ENCODE measurements at places on chromosomes 6 and 20.
A peak's percentile ranks its signal among the peaks of the same experiment; 100 is the strongest.

DNA sequence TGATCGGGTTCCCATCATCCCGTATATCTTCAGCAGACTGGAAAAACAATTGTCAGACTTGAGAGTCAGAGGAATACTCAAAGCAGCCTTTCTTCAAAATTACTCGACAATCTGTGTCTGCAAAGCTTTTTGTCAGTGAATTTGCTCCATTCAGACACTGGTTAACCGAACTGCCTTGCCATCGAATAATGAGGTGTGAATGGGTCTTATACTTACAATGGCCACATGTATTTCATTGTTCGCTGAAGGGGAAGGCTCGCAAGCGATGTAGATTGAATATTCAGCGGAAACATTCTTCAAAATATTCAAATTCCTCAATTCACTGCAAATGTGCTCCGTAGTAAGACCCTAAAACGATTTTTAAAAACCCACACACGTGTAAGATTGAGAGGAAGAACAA is 32.9 kb downstream of the JAG1 start:
- no peak for DNase-seq

GRCh38 chr20:33893314-33893713 is 82.2 kb downstream of the CHMP4B start:
- DNase-seq = peak; percentile 85

- DNase-seq = no peak
These were observed 4.2 kb downstream of the DUSP22 start for GRCh38 chr6:296151-297122.

- DNase-seq = peak; percentile 51
These were observed 87.0 kb upstream of the RNF24 start for GRCh38 chr20:4102381-4102780.

DNA sequence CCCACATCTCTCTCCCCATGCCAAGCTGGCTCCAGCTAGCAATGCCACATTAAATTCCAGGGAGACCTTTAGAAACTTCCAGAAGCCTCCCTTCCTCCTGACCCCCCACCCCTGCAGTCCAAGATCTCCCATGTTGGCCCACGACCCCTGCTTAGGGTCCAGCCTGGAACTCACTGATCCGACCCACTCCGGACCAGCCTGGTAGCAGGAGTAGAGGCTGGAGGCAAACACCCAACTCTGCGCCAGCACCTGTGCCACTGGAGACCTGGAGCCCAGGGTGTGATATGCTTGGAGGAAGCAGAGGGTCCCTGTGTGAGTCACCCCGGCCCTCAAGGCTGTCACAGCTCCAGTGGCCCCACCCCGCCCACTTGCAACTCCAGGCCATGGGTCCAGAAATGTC is 3.3 kb upstream of the ULBP1 start:
- DNase-seq = no peak

DNA sequence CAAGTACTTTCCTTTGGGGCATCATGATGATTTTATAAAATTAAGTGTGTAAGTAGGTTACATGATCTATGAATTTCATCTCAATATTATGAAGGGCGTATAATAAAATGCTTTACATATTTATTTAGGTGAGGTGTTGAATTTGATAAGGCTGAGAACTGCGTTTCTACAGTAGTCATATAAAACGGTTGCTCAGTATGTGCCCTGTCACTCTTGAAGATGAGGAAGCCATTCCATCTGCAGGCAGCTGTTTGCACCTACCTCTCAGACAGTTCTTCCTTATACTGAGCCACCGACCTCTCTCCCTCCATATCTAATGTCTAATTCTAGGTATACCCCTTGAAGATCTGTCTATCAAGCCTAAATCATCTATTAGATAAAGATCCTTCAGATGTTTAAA is 16.1 kb downstream of the NCOA7 start:
- no peak for DNase-seq

DNA sequence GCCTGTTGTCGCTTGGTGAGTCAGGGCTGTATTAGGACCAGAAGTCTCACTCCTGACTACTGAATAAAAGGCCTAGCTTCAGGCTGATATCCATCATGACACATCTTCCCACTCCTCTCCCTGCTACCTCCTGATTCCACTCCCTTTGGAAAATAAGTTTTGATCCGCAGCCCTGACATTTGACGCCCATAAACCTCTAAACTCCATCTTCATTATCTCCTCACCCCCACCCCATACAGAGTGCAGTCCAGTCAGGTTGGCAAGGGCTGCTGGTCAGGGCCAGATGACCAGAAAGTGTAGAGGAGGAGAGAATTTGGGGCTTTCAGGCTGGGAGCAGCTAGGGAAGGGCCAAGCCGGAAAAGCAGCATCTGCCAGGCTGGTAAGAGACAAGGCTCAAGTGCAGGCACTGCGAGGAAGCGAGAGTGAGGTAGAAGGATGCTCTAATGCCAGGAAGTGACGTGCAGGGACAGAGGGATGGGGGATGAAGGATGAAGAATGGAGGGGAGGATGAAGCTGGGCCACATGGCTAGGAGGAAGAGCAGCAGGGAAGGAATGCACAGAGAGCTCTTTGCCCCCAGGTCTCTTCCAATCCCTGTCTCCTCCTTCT is 1.2 kb downstream of the GGT7 start:
- DNase-seq = no peak

DNA sequence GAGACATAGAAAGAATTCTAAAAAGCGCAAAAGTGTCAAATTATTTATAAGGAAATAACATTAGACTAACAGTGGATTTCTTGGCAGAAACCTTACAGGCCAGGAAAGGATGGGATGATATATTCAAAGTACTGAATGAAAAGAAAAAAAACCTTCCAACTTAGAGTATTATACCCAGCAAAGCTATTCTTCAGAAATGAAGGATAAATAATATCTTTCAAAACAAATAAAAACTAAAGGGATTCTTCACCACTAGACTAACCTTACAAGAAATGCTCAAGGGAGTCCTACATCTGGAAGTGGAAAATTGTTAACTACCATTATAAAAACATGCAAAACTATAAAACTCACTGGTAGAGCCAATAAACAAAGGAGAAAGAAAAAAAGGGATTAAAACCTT is 65.8 kb downstream of the SLC22A2 start:
- no peak for DNase-seq

DNA sequence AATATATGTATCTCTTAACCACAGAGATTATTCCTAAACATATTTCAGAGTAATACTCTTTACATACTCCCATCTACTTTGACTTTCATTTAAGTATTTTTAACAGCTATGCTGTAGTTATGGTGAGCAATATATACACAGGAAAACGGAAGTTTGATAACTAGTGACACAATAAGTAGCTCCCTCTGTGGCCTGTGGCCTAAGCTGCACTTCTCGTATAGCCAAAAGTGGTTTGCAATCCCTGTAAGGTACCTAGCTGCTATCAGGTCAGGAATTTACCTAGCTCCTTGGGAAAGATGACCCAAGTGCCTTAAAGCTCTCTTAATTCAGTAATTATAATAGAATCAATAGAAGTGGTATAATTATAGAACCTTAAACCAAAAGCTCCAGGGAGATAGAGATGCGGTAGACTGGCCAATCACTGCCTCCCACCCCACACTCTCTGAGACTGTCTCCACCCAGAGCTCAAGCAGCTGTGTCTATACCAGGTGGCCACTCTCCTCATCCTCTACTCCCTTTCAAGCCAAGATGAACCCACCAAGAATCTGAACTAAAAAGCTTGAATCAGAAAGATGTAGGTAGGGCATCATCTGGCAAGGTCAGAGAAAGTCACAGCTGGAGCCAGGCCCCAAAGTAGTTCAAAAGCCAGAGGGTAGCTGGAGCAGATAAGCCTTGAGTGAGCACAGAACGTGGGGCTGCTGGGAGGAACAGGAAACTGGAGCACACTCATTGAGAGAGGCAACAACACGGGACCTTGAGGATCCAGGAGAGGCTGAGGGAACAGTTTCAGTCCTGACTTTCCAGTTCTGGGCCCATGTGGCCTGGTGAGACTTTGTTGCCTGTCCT is 84.9 kb upstream of the ASF1A start:
- no peak for DNase-seq

DNA sequence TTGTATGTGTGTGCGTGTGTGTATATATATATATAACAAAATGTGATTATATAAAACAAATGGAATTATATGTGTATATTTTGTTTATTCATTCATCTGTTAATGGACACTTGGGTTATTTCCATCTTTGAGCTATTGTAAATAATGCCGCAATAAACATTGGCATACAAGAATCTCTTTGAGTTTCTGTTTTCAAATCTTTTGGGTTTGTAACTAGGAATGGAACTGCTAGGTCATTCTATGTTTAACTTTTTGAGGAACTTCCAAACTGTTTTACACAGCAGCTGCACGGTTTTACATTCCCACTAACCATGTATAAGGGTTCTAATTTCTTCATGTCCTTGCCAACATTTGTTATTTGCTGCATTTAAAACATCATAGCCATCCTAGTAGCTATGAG is 39.9 kb upstream of the TGM2 start:
- no peak for DNase-seq

GRCh38 chr6:64553249-64553786 is 917.7 kb downstream of the PHF3 start:
- no peak for DNase-seq

DNA sequence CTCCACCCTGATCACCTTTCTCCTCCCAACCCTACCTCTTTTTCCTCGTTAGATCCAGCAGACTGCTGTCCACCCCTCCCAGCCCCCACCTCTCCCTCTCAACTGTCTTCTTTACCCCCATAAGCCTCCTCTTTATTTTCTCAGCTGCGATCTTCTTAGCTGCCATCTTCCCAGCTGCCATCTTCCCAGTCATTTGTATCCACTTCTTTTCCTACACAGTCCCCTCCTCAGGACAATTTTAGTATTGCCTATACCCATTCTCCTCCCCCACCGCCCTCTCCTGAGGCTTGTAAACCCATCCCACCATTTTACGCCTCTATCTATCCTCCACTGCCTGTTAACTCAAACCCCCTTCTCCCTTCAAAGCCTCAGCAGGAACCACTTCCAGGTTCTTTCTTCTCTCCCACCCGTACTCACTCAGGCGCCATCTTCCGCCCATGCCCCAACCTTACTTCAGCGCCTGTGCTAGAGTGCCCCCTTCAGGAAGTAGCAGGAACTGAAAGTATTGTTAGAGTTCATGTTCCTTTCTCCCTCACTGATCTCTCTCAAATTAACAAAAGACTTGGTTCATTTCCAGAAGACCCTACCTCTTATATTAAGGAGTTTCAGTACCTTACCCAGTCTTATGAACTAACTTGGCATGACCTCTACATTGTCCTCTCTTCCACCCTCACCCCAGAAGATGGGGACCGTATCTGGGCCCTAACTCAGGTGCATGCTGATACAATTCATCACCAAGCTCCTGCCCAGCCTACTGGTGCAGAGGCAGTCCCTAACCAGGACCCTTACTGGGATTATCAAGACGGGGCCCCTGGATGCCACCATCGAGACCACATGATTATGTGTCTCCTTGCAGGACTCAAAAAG is 236.0 kb downstream of the ADGRG6 start:
- peak; percentile 50 for DNase-seq

GRCh38 chr6:85403331-85404015 is 46.4 kb upstream of the NT5E start:
- peak; percentile 89 for DNase-seq

DNA sequence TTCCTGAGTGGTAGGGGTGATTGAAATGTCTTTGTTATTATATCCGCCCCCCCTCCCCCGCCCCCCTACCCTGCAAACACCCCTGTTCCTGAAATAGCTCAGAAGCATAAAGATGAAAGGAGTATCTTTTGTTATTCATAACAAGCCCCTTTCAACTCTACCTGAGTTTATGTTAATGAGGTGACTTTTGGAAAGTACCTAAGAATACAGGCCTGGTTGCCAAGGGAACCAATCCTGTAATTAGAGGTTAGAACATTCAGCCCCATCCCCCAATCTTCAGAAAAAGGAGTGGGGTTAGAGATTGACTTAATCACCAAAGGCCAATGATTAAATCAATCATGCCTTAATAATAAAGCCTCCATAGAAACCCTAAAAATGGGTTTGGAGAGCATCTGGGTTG is 979.2 kb upstream of the GJE1 start:
- no peak for DNase-seq

- DNase-seq = no peak
These were observed 15.5 kb upstream of the PRDM1 start for GRCh38 chr6:106070636-106071035.

- DNase-seq = no peak
These were observed 88.1 kb upstream of the IFNGR1 start for GRCh38 chr6:137307163-137307854.

GRCh38 chr6:145068577-145068976 is 666.7 kb downstream of the EPM2A start:
- DNase-seq = no peak

GRCh38 chr6:99940582-99940981 is 53.4 kb downstream of the MCHR2 start:
- DNase-seq = no peak

GRCh38 chr6:129643968-129644367 is 66.0 kb downstream of the ARHGAP18 start:
- no peak for DNase-seq

GRCh38 chr20:33791959-33792597 is 19.1 kb upstream of the CHMP4B start:
- DNase-seq = peak; percentile 25

- peak; percentile 34 for DNase-seq
These were observed 15.1 kb downstream of the RMND1 start for GRCh38 chr6:151436802-151437201.

- DNase-seq = no peak
These were observed 43.6 kb downstream of the NTSR1 start for GRCh38 chr20:62752181-62752670.

GRCh38 chr20:6654513-6655252 is 112.8 kb upstream of the BMP2 start:
- DNase-seq = no peak

- no peak for DNase-seq
These were observed 95.2 kb downstream of the TFAP2C start for GRCh38 chr20:56724241-56724757.

GRCh38 chr20:62861726-62862336 is at the start of gene TCFL5:
TSS of gene TCFL5 (minus strand) at chr20:62861822. CDS start at chr20:62861670, 152 bp downstream.
- peak; percentile 79 for DNase-seq

DNA sequence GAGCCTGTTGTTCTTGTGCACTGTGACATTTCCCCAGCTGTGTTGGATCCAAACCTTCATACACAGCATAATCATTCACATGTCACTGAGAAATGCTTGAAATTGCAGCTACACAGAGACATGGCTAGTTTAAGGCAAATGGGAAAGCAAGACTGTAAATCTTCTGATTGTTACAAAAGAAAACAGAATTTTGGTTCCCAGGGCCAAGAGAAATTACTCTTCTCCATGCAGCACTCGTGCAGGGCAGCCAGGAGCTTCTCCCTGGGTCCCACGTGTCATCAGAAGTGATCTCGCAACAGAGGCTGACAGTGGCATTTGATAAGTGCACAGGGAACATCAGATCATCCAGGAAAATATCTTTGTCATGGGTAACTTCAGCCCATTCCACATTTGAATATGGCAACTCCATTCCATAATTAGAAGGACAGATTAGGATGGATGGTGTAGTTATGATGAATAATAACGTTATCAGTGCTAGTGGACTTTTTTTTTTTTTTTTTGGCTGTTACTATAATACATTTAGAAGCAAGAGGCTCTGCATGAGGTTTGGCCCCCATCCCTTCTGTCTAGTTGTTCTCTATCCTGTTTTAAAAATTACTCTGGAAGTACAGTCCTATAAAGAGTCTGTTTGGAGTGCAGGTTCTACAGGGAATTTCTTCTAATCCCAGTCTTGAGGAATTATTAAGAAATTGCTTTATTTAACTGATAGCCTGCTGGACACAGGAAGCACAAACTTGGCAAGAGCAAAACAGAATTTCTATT is 571.0 kb upstream of the NOX3 start:
- no peak for DNase-seq

Data from EL (cell line).